ENCODE measurements at places on chromosomes 11 and 22. TPM values are rescaled to one million over a fixed set of nuclear protein-coding genes. Genes with fewer than 3 reads are reported as not detected.
A peak's percentile ranks its signal among the peaks of the same experiment; 100 is the strongest.

DNA sequence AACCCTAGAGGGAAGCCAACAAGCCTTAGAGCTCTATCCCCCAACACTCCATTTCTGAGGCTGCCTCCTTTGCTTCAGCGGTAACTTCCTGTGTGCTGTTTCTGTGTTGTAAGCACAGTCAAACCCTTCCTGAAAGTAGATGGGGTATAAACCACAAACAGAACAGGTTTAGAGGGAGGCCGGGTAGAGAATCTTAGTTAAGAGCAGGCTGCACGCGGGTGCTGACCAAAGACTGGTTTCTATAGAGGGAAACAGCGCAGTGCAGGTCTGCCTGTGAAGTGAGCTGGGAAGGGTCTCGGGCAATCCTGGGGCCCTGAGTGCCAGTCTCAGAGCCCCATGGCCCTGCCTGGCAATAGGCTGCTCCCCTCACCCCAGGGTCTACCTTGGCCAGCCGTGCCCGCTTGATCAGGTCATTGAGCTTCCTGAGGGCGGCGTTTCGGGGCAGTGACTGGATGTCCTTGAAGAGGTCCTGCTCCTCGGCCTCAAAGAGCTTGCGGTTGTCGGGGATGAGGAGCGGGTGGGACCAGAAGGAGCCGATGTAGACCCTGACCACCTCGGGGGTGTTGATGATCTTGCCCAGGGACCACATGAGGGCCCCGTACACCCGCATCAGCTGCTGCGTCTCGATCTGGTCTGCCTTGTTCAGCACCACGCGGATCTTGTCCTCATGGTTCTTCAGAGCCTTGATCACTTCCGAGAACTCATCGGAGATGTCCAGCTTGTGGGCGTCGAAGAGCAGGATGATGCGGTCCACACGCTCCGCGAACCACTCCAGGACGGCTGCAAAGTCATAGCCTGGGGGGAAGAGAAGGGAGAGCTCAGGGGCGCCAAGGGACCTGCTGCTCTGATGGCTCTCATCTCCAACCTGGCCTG is 15.3 kb upstream of the CDC42BPG start:
- ATAC-seq, result no peak

DNA sequence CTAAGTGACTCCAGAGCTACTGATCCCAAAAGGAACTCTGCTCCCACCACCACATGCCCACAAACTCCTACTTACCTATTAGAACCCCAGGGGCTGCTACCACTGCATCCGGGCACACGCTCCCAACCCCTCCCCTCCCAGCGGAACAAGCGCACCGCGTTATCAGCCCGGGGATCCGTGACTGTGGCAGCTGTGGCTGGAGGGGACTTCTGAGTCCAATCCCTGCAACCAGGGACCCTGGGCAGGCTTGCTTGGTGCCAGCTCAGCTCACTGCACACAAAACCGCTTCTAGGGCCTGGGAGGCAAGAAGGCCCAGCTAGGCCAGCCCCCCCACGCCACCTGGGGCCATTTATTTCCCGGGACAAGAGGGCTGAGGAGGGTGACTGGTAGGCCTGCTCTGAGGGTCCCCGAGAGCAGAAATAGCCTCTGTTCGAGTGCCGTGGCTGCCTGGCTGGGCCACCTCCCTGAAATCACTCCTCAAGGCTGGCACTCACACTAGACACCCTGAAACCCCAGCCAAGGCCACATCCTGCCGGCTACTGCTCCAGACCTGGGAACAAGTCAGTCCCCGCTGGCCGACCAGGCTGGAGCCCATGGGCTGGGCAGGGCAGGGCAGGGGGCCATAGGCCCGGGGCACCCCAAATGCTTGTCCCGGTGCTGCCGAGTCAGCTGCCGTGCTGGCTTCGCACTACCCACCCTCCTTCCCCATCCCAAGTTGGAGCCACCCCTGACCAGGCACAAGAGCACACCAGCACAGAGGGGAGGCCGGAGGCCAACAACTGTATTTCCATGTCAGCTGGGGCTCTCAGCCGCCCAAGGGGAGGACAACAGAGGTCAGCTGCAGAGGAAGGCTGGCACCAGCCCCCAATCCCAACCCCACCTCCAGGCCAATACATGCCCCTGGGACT is 1.9 kb upstream of the IFITM10 start:
- no peak for ATAC-seq

DNA sequence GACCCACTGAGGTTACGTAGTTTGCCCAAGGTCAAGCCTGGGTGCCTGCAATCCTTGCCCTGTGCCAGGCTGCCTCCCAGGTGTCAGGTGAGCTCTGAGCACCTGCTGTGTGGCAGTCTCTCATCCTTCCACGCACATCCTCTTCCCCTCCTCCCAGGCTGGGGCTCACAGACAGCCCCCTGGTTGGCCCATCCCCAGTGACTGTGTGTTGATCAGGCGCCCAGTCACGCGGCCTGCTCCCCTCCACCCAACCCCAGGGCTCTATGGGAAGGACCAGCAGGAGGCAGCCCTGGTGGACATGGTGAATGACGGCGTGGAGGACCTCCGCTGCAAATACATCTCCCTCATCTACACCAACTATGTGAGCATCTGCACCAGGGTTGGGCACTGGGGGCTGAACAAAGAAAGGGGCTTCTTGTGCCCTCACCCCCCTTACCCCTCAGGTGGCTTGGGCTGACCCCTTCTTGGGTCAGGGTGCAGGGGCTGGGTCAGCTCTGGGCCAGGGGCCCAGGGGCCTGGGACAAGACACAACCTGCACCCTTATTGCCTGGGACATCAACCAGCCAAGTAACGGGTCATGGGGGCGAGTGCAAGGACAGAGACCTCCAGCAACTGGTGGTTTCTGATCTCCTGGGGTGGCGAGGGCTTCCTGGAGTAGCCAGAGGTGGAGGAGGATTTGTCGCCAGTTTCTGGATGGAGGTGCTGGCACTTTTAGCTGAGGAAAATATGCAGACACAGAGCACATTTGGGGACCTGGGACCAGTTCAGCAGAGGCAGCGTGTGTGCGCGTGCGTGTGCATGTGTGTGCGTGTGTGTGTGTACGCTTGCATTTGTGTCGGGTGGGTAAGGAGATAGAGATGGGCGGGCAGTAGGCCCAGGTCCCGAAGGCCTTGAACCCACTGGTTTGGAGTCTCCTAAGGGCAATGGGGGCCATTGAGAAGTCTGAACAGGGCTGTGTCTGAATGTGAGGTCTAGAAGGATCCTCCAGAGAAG is 1.6 kb downstream of the GSTP1 start:
- peak; percentile 23 for ATAC-seq

DNA sequence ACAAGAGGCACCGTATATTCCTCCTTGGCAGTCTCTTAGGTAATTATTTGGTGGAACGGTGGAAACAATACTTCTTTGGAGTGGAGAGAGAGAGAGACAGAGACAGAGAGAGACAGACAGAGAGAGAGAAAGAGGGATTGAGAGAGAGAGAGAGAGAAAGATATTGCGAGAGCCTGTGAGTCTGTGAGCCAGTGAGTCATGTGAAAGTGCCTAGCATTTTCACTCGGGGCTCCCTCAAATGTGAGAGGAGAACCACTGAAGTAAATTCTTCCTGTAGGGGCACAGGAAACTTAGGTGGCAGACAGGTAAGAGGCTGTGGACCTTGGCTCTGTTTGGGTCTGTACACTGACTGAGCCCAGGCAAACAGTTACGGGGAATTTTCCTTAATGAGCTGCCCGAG is 31.6 kb upstream of the SNX19 start:
- ATAC-seq, result peak; percentile 27

DNA sequence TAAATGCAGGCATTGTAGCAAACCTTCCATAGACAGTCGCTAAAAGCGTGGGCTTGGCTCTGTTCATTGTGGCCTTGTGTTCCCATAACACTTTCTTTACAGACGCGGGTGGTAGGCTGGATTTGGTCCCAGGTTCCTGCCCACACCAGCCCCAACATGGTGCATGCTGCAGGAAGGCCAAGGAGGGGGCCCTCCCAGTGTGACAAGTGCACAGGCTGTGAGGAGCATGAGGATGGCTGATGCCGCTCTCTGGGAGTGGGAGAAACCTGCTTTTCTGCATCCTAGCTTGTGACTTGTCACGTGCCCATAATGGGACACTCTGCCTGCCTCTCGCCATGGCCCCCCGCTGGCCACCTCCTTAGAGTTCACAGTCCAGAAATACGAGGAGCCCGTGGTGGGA is 161.8 kb upstream of the B3GAT1 start:
- no peak for ATAC-seq

DNA sequence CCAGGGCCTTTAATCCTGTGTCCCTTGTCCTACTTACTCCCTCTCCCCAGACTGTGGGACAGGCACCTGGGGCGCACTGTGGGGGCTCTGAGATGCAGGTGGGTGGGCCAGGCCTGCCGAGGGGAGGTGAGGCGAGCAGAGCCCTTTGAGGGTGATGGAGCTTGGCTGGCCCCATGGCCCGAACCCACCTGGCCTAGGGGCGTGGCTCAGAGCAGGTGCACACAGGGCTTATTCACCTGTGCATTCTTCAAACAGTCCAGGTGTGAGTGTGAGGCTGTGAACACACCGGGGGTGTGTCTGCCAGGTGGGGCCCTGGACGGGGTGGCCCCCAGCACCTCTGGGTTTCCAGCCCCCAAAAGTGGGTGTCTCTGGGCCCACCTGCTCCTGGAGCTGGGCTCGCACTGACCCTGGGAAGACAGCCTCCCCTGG is 9.0 kb upstream of the MUC5AC start:
- ATAC-seq, result peak; percentile 21

DNA sequence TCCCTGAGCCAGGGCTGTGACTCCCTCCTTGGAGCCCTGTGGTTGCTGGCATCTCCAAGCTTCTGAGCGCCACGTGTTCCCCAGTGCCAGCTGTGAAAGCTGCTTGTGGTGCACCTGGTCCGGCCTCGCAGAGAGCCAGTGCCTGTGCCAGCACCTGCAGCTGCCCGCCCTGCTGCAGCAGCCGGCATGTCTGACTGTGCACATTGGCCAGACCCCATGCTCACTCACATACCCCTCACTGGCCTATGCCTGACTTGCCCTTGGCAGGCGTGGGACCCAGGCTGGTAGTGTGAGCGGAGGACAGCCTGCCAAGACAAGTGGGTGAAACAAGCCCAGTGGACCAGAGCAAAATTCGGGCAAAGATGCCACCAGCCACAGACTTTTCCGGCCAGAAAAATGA is 9.8 kb downstream of the MRPL48 start:
- no peak for ATAC-seq

DNA sequence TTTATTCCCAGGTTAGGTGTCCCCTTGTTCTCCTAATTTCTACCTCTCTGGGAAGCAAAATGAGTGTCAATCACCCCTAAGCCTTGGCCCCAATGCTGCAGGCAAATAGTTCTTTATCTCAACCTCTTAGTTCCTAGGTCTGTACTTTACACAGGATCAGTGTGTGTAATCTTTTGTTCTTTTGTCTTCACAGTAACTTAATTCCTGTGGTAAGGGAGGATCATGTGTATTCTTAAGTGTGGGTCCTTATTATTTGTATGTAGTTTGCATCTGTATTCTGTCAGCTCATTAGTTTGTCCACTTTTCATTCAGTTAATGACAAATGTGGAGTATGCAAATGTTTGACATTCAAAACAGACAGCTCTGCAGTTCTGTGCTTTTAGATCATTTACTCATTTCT is 166.7 kb downstream of the FAT3 start:
- ATAC-seq, result no peak

Gene BIRC3
- 2.2 TPM for total RNA-seq

Gene DDI1
- total RNA-seq, result not detected

Gene ZNF280A
- total RNA-seq, result not detected

Gene KCNK4
- not detected for total RNA-seq

All from esophagus mucosa (tissue), 1 donor.